ENCODE measurements at places on chromosomes 2 and 18. TPM values are rescaled to one million over a fixed set of nuclear protein-coding genes. Genes with fewer than 3 reads are reported as not detected.

Gene SERPINB11
- total RNA-seq: not detected

DNA sequence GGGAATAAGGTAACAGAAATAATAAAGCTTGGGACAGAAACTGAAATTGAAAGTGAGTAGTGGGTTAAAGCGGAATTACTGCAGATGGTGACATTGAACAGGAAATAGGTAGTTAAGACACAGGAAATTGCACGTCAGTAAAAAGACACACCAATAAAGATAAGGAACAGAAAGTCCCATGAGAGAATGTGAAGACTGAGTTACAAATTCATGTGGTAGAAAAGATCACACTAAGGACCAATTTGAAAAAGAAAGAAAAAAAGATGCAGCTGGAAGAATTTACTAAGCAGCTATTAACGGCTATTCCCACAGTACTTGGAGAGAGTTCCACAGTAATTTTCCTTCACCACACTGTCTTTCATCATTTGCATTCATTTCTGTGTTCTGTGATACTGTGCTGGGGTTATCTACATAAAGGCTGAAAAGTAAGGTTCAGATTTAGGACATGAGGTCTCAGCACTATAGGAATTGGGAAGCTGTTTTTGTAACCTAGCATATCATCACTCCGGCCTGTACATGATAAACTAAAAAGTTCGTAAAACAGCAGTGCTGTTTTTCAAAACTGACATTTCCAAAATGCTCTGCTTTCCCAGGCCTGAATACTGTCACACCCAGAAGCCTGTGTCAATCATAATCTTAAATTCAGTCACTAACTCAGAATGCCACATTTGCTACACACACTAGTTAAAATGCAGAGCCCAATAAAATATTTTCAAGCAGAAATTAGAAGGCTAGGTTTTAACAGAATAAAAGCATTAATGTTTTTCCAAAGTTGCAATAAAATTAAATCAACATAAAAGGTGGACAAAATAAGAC lies 42.9 kb downstream of the SRBD1 start:
- peaks cover 28% of the 10 kb centered on the region for H3K36me3 ChIP-seq
- H3K27me3 ChIP-seq: no peaks in the 10 kb centered on the region
- H3K4me3 ChIP-seq: peak overlapping the region; percentile 3
- H3K27ac ChIP-seq: peak overlapping the region; percentile 92
- H3K4me1 ChIP-seq: peaks cover 24% of the 10 kb centered on the region
- DNase-seq: no peak

GRCh38 chr2:122135021-122135937 lies 379.8 kb downstream of the TSN start:
- no peak overlapping the region for H3K4me3 ChIP-seq
- H3K27ac ChIP-seq: no peak overlapping the region
- H3K27me3 ChIP-seq: no peaks in the 10 kb centered on the region
- H3K4me1 ChIP-seq: no peaks in the 10 kb centered on the region
- H3K36me3 ChIP-seq: no peaks in the 10 kb centered on the region

GRCh38 chr2:62760555-62760954 lies 55.0 kb downstream of the EHBP1 start:
- H3K36me3 ChIP-seq: peaks cover under 1% of the 10 kb centered on the region
- H3K27me3 ChIP-seq: no peaks in the 10 kb centered on the region
- peaks cover 16% of the 10 kb centered on the region for H3K4me1 ChIP-seq
- H3K27ac ChIP-seq: peak overlapping the region; percentile 32

GRCh38 chr18:75204732-75205513 lies 4.0 kb downstream of the PTGR3 start:
- H3K27me3 ChIP-seq: no peaks in the 10 kb centered on the region
- no peak overlapping the region for H3K27ac ChIP-seq
- peaks cover 25% of the 10 kb centered on the region for H3K4me1 ChIP-seq
- peak overlapping the region; percentile 98 for H3K4me3 ChIP-seq

DNA sequence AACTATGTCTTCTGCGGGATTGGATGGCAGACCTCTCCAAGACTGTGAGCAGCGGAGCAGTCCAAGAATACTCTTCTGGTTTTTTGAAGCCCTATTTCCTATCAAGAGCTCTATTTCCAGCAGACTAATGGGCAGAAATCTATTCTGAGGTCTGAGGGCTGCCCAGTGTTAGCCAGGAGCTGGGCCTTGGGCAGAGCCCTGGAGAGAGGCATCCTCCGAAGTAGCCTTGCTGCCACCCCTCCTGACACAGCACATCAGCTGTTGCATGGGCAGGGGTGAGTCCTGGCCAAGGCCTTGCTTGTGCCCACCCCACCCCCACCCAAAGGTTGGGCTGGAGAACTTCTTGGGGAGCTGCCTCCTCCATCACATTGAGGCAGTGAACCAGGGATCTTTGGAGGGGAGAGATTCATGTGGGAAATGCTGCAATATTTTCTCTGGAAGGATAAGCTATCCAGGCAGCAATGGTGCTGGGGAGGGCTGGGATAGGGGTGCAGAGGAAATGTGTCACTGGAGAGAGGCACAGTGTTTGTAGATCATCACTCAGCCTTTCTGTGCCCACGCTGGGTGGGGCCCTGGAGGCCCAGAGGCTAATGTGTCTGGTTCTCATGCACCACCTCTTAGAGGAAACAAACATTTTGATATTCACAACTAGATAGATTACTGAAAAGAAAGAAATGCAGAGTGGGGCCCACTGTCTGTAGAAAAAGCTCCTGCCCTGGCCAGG lies 104.7 kb downstream of the VSNL1 start:
- no peaks in the 10 kb centered on the region for H3K27me3 ChIP-seq
- peak; percentile 51 for DNase-seq
- H3K4me3 ChIP-seq: no peak overlapping the region
- H3K4me1 ChIP-seq: peaks cover 31% of the 10 kb centered on the region

DNA sequence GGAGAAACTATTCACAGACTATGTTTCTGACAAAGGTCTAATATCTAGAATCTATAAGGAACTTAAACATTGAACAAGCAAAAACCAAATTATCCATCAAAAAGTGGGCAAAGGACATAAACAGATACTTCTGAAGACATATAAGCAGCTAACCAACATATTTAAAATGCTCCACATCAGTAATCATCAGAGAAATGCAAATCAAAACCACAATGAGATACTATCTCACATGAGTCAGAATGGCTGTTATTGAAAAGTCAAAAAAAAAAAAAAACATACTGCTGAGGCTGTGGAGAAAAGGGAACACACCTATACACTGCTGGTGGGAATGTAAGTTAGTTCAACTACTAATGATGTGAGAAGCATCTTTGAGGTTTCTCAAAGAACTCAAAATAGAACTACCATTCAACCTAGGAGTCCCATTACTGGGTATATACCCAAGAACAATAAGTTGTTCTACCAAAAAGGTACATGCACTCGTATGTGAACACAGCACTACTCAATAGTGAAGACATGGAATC lies 220.4 kb upstream of the TFPI start:
- peaks cover 13% of the 10 kb centered on the region for H3K4me1 ChIP-seq
- no peak overlapping the region for H3K27ac ChIP-seq
- no peaks in the 10 kb centered on the region for H3K27me3 ChIP-seq
- DNase-seq: peak; percentile 2
- H3K36me3 ChIP-seq: no peaks in the 10 kb centered on the region
- no peak overlapping the region for H3K4me3 ChIP-seq

- H3K36me3 ChIP-seq: peaks cover 65% of the 10 kb centered on the region
- H3K27me3 ChIP-seq: no peaks in the 10 kb centered on the region
- H3K27ac ChIP-seq: no peak overlapping the region
- DNase-seq: no peak
- H3K4me1 ChIP-seq: no peaks in the 10 kb centered on the region
These were observed 10.2 kb downstream of the FECH start for GRCh38 chr18:57576316-57576715.

Gene CYP26B1
- total RNA-seq: 16.9 TPM

Gene DLX2
- total RNA-seq: 1.9 TPM

Gene IL1RL2
- not detected for total RNA-seq

- peaks cover 12% of the 10 kb centered on the region for H3K4me1 ChIP-seq
- H3K27ac ChIP-seq: no peak overlapping the region
- no peak overlapping the region for H3K4me3 ChIP-seq
- peaks cover 13% of the 10 kb centered on the region for H3K27me3 ChIP-seq
- H3K36me3 ChIP-seq: no peaks in the 10 kb centered on the region
These were observed 7.1 kb downstream of the ATOH8 start for GRCh38 chr2:85760872-85761271.

- no peaks in the 10 kb centered on the region for H3K27me3 ChIP-seq
- peaks cover 27% of the 10 kb centered on the region for H3K4me1 ChIP-seq
- H3K27ac ChIP-seq: no peak overlapping the region
- no peaks in the 10 kb centered on the region for H3K36me3 ChIP-seq
- no peak for DNase-seq
These were observed 445 bp downstream of the MLPH start for GRCh38 chr2:237487496-237487895.

DNA sequence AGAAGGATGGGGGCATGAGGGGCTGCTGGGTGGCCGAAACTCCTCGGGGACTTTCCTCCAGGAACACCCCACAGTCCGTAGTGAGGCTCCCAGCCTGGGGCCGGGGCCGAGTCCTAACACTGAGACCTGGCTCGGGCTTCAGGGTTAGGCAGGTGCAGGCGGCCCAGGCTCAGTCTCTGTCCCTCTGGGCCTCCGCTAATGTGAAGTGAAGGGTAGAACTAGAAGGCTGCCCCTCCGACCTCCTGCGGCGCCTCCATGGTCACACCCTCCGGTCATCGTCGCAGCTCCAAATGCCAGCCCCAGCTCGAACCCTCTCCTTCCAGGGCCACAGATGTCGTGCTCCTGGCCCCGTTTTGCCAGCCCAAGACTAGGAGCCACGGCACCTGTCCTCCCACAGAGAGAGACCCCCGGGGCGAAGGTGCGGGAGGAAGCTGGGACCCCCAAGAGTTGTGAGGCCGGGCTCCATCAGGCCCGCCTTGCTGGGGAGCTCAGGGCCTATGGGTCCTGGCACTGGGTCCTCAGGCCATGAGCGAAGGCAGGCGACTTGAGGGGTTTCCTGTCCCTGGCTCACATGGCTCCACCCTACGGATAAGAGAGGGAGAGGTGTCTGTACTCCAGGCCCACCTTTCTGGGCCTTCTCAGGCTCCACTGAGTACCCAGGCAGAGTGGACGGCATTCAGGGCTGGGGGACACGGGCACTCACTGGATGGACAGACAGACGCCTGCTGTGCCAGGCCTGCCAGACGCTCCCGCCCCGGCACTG lies 797 bp downstream of the ANO7 start:
- H3K27ac ChIP-seq: no peak overlapping the region
- H3K4me1 ChIP-seq: no peaks in the 10 kb centered on the region
- no peaks in the 10 kb centered on the region for H3K36me3 ChIP-seq
- no peak for DNase-seq
- no peaks in the 10 kb centered on the region for H3K27me3 ChIP-seq
- no peak overlapping the region for H3K4me3 ChIP-seq

DNA sequence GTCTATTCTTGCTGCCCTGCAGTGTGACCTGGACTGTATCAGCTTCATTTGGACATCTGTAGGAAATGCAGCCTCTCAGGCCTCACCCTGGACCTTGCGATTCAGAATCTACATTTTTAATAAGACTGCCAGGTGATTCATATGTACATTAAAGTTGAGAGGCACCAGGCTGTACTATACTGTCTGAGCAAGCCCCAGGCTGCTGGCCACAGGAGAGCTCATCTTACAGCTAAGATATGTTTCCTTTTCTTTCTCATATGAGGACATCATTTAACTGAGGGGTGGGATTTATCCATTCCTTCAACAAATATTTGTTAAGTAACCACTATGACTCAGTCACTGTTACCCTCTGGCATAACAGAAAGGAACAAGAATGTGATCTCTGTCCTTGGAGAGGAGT lies 78.2 kb upstream of the GCFC2 start:
- H3K27me3 ChIP-seq: no peaks in the 10 kb centered on the region
- peak overlapping the region; percentile 42 for H3K27ac ChIP-seq
- no peaks in the 10 kb centered on the region for H3K36me3 ChIP-seq
- H3K4me3 ChIP-seq: no peak overlapping the region

DNA sequence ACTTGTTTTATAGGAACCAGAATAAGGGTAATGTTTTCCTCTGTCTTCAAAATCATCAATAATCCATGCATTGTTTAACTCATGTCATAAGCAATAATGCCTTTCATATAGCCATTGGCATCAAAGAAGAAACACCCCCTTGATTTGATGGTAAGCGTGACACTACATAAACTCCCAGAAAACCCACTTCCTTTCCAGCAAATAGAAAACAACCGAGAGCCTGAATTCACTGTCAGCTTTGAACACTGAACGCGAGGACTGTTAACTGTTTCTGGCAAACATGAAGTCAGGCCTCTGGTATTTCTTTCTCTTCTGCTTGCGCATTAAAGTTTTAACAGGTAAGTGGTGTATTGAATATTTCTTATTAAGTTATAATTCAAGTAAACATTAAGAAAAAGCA lies at the start of gene ICOS:
TSS of gene ICOS (plus strand) at position 229 of the 400 bp plus-strand sequence. CDS start at position 281, 52 bp downstream.
- no peaks in the 10 kb centered on the region for H3K36me3 ChIP-seq
- DNase-seq: no peak

Gene MC2R
- total RNA-seq: not detected

Gene SAG
- total RNA-seq: not detected

Gene HOXD13
- total RNA-seq: not detected

Gene PSMD1
- 88.5 TPM for total RNA-seq

DNA sequence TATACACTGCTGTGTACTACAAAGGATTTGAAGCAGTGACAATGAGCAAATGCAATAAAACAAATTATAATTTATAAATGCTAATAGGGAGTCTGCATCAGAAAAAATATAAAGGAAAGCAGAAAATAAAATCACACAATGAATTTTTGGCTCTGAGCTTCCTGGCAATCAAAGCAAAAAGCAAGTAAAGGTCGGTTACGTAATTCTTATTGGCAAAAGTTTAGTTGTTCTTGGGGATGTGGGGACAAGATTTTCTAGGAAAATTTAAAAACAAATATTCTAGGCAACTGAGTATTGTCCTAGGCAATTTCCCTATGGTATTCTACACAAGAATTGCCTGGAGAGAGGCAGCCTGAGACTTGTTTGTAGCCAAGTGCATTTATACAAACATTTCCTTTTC lies 1.8 kb downstream of the ORC2 start:
- DNase-seq: peak; percentile 7
- H3K4me1 ChIP-seq: peaks cover 47% of the 10 kb centered on the region
- peaks cover 57% of the 10 kb centered on the region for H3K36me3 ChIP-seq
- peak overlapping the region; percentile 86 for H3K4me3 ChIP-seq
- no peaks in the 10 kb centered on the region for H3K27me3 ChIP-seq

GRCh38 chr2:190670182-190670946 lies 21.5 kb downstream of the NAB1 start:
- no peak for DNase-seq
- H3K27ac ChIP-seq: no peak overlapping the region
- peaks cover 16% of the 10 kb centered on the region for H3K4me1 ChIP-seq
- peaks cover 67% of the 10 kb centered on the region for H3K36me3 ChIP-seq
- H3K4me3 ChIP-seq: no peak overlapping the region

- no peak overlapping the region for H3K27ac ChIP-seq
- no peaks in the 10 kb centered on the region for H3K4me1 ChIP-seq
- no peak overlapping the region for H3K4me3 ChIP-seq
- DNase-seq: no peak
- no peaks in the 10 kb centered on the region for H3K36me3 ChIP-seq
- peaks cover 16% of the 10 kb centered on the region for H3K27me3 ChIP-seq
These were observed 142.6 kb downstream of the RAPGEF4 start for GRCh38 chr2:172878260-172878659.

DNA sequence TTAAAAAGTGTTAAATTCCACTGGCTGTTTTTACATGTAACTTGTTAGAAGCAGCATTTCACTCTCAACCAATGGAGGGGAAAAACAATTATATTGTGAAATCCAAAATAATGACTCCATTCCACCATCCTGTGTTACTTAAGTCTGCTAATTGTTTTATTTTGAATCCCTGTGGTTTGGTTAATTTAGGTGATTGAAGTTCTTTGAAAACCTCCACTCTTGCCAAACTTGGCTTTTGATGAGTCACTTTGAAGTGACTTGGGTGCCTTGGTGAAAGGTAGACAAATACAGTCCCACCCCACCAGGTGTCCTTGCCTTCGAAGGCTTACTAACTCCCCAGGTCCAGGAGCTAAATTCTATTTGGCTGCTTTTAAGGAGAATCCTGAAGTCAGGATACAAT lies 1303.8 kb upstream of the NRXN1 start:
- no peak overlapping the region for H3K4me3 ChIP-seq
- peak; percentile 48 for DNase-seq
- no peaks in the 10 kb centered on the region for H3K36me3 ChIP-seq
